ENCODE measurements at places on chromosomes 2 and 18.
A peak's percentile ranks its signal among the peaks of the same experiment; 100 is the strongest.

DNA sequence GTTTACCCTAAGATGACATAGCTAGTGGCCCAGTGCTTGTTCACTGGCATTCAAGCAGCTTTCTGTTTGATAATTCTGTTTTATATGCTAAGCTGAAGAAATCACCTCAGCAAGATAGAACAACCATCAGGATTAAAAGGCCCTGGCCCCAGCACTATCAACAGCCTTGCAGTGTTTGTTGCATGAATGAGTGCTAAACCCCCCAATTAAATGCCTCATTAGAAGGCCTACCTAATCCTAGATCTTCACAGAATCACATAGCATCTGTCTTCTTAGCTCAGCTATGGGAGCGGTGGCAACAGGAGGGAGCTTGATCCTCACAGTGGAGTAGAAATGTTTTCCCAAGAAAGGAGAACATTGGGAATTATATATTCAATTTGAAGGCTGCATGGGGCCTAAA is 194.1 kb upstream of the HNMT start:
- no peak for DNase-seq

DNA sequence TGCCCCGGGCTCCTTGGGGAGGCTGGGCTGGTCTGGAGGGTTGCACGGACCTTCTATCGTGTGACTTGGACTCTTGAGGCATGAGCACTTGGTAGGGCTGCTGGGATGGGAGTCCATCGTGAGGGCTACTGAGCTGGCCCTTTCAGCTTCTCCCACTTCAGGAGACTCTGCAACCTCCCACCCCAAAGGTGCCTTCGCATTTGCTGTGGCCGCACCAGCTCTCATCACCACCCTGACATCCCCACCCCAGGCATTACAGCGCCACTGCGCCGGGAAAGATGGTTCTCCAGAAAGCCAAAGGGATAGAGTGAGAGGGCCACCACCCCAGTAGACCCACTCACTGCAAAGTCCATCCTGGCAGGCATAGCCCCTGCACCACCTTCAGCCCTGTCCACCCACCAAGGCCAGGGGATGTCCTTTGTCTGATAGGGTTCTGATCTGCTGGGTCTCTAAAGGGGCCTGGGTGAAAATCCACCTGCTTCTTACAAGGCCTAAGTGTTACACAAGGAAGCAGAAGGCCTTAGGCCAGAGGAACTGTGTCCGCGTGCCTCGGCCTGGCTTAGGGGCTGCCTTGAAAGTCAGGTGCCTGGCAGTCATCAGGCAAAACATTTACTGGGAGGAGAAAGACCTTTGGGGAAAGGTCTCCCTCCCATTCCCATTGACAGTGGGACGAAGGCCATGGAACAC is 5.1 kb downstream of the EHD3 start:
- no peak for DNase-seq

GRCh38 chr18:55900380-55900779 is 312.4 kb upstream of the TCF4 start:
- no peak for DNase-seq

DNA sequence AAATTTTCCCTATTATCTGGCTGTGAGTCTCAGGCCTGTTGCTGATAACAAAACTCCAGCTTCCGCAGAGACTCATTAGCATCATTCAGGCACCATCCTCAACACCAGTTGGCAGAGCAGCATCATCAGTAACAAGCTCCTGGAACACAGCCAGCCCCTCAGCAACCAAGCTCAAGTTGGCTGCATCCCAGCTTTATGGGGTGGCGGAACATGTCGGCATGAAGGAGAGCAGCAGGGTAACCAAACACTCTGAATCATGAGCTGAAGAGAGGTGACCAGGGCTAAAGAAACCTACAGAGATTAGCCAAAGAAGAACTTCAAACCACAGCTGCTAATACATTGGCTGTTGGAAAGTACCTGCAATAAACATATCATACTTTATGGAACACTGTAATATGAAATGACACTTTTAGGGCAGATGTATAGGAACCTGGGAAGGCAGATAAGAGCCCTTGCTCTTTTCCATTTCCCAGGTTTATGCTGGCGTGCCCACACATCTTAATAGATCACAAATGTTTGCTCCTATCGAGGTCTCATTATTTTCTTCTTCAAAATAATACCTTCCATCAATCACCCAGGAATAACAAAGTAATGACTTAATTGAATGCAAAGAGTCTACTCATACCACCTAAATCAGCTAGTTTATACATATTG is 63.8 kb downstream of the PDE11A start:
- DNase-seq = no peak

- DNase-seq = no peak
Measured at GRCh38 chr18:22504251-22505030, 86.7 kb upstream of the CTAGE1 start.

DNA sequence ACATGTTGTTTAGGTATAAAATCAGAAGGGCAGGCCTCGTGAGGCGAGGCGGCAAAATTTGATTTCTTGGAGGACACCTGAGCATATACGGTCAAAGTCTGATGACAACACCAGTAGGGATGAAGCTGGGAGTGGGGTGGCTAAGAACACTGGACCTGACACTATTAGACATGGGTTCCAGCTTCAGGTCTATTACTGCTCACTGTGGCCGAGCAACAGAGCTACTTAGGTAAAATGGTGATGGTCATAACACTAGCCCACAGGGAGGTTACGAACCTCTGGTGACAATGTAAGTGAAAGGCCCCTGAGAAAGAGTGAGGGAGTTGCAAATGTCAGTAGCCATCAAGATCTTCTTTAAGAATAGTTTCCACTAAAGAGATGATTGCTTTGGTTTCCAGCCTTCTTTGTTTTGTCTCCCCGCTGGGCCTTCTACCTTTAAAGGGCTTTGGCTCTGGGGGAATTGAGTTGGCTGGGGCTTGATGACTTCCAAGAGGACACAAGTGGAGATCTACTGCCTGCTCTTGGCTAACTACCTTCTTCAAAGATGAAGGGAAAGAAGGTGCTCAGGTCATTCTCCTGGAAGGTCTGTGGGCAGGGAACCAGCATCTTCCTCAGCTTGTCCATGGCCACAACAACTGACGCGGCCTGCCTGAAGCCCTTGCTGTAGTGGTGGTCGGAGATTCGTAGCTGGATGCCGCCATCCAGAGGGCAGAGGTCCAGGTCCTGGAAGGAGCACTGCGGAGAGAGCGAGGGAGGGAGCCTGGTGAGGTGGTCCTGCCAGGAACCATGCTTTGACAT is 3.5 kb downstream of the IL1B start:
- DNase-seq = no peak

GRCh38 chr2:382728-383022 is 94.8 kb upstream of the ALKAL2 start:
- no peak for DNase-seq

DNA sequence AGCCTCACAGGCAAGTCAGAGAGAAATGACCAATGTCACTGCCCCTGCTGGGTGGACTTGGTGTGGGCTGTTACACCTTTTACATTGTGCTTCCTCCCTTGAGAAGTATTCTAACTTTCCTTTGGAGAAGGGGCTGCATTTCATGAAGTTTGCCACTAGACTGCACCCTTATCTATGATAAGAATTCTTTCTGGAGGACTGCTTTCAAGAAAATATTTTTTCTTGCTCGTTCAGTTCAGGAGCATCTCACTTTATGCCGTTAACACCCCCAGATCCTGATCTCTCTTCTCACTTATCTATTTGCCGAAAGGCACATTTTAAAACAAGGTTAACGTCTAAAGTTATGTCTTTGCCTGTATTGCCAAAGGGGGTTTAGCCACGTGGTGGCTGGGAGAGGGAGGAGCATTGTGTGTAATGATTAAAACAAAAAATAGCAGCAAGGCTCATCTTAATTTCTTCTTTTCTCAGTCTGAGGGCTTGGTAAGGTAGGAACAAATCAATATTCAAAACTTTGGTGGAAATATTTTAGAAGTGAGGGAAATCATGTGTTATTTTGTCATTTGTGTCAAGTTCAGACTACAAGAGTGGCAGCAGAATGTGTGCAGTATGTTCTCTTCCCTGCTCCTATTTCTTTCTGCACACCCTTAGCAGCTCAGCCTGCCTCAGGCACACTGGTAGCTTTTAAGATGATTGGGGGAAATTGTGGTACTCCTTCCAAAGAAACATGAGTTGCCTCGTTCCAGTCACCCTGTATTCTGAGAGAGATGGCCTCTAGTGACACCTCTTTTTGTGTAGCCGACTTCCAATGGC is 1.6 kb upstream of the IGFBP5 start:
- peak; percentile 92 for DNase-seq

DNA sequence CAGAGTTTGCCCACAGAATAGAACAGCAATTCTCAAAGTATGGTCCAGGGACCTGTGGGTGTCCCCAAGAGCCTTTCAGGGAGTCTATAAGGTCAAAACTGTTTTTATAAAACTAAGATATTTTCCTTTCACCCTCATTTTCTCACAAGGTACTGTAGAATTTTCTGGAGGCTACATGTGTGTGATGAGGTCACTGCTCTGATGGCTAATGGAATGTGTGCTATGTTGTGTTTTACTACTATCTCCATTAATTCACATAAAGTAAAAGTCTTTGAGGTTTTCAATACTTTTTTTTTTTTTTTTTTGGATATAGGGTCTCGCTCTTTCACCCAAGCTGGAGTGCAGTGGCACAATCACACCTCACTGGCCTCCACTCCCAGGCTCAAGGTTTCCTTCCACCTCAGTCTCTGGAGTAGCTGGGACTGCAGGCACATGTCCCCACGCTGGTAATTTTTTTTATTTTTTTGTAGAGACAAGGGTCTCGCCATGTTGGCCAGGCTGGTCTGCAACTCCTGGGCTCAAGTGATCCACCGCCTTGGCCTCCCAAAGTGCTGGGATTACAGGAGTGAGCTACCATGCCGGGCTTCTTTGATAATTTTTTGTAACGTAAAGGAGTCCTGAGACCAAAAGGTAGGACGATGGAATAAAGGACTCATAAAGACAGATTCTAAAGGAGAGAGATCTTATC is 1.8 kb downstream of the TRABD2A start:
- no peak for DNase-seq

- DNase-seq = no peak
Measured at GRCh38 chr2:141703501-141703900, 427.3 kb downstream of the LRP1B start.

- DNase-seq = peak; percentile 62
Measured at GRCh38 chr18:22558945-22559385, 141.2 kb upstream of the CTAGE1 start.

DNA sequence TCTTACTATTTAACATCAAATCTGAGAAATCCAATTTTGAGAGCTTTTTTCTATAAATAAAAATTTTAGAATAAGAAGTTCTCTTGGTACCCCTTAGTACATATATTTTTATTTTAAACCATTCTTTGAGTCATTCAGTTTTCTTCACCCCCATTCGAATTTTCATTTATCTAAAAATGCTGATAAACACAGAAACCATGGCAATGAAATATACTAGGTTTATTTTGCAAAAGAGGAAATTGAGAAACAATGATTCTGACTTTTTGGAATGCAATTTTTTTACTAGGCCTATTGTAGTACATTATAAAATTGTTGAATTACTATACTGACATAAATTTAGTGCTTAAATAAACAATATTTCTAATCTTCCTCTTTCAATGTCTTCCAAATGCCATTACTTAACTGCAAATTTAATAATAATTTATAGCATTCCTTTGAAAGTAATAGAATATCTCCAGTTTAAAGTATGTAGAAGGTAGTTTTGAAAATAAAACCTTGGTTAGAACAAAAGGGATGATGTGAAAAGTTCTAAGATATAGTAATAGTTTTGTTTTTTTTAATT is 46.3 kb downstream of the TANK start:
- no peak for DNase-seq

GRCh38 chr2:55093381-55093780 is 43.1 kb upstream of the RTN4 start:
- DNase-seq = no peak
